ENCODE measurements at places on chromosomes 16 and 17. TPM values are rescaled to one million over a fixed set of nuclear protein-coding genes. Genes with fewer than 3 reads are reported as not detected.

DNA sequence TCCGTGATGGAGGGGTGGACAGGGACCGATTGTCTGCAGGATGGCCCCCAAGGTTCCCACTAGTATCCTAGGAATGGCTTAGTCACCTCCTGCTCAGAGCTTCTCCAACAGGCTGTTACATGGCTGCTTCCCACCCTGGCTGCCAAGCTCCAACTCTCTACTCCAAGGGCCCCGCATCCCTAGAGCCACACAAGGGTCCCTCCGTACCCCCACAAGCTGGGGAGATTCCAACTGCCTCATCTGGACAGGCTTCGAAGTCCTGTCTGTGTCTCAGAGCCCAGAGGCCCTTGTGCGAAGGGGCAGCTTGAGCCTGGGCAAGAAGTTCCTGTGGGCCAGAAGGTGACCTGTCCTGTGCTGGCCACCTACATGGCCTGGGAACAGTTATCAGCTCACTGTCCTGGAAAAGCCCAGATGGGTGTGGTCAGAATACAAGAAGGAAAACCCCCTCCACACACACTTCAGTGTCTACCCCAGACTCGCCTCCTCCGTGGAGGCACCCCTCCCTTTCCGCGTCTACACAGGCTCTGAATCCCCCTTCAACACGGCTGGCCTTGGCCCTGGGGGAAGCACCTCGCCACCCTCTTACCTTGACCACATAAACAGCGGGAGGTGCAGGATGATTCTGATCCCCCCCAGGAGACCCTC, 586 bp downstream of the MEAK7 start:
- peak overlapping the region; percentile 84 for H3K4me3 ChIP-seq
- H3K36me3 ChIP-seq: peaks cover 12% of the 10 kb centered on the region
- peak; percentile 47 for DNase-seq
- peak overlapping the region; percentile 88 for H3K27ac ChIP-seq

The AIPL1 gene
- not detected for total RNA-seq

DNA sequence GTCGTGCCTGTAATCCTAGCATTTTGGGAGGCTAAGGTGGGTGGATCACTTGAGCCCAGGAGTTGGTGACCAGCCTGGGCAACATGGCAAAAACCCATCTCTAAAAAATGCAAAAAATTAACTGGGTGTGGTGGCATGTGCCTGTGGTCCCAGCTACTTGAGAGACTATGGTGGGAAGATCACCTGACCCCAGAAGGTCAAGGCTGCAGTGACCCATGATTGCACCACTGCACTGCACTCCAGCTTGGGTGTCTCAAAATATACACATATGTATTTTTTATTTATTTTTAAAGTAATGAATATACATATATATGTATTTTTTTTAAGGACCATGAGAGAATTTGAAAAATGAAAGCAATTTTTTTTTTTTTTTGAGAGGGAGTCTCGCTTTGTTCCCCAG, 5.1 kb upstream of the NUFIP2 start:
- peaks cover 8% of the 10 kb centered on the region for H3K36me3 ChIP-seq
- H3K4me1 ChIP-seq: peaks cover 9% of the 10 kb centered on the region
- no peak overlapping the region for H3K27ac ChIP-seq
- no peak for DNase-seq
- H3K4me3 ChIP-seq: no peak overlapping the region

GRCh38 chr16:50316102-50316847, 49.9 kb downstream of the ADCY7 start:
- no peak overlapping the region for H3K4me3 ChIP-seq
- H3K27me3 ChIP-seq: no peaks in the 10 kb centered on the region
- H3K27ac ChIP-seq: no peak overlapping the region
- H3K36me3 ChIP-seq: peaks cover 54% of the 10 kb centered on the region
- DNase-seq: no peak

The C16orf92 gene
- not detected for total RNA-seq

The HCRT gene
- not detected for total RNA-seq

DNA sequence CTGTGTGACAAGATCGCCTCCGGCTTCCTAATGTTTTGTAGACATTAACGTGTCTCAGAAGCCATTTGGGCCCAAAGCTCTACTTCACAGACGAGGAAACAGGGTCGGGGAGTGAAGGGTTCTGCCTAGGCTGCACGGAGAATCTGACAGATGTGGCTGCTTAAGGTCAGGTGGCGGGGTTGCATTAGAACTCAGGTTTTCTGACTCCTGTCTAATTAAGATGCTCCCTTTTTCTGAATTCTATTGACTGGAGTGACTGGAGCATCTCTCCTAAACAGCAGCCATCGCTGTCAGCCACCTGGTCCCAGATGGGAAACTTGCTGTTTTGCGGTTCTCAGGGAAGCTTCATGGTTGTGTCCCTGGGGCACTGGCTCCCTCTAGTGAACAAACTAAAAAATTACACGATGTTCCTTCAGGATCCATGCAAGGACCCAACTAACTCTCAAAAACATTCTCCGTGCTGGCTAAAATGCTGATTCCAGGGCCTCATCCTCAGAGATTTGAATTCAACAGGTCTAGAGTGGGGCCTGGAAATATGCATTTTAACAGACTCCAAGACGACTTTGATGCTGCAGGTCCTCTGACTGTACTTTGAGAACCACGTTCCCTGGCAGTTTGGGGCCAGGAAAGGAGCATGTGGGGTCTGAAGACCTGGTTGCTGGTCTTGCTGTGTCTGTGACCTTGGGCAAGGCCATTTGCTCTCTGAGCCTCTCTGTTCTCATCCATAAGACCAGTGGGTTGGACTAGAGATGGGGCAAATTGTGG, 117.4 kb downstream of the IRF8 start:
- H3K4me1 ChIP-seq: no peaks in the 10 kb centered on the region
- H3K27ac ChIP-seq: no peak overlapping the region
- no peaks in the 10 kb centered on the region for H3K36me3 ChIP-seq
- peaks cover 60% of the 10 kb centered on the region for H3K27me3 ChIP-seq
- no peak overlapping the region for H3K4me3 ChIP-seq

GRCh38 chr17:61179380-61179806, 220.2 kb upstream of the TBX2 start:
- no peak for DNase-seq
- no peak overlapping the region for H3K4me3 ChIP-seq
- no peaks in the 10 kb centered on the region for H3K4me1 ChIP-seq

The AFMID gene
- total RNA-seq: 18.7 TPM

- no peak overlapping the region for H3K27ac ChIP-seq
- DNase-seq: no peak
- no peaks in the 10 kb centered on the region for H3K36me3 ChIP-seq
These were observed 46.3 kb downstream of the TRARG1 start for GRCh38 chr17:1325766-1326165.

The OSBPL7 gene
- total RNA-seq: 4.7 TPM

- no peaks in the 10 kb centered on the region for H3K27me3 ChIP-seq
- DNase-seq: peak; percentile 71
- peaks cover 7% of the 10 kb centered on the region for H3K36me3 ChIP-seq
- peaks cover 39% of the 10 kb centered on the region for H3K4me1 ChIP-seq
These were observed 180.1 kb downstream of the SPECC1 start for GRCh38 chr17:20189302-20189701.

The SLC52A1 gene
- total RNA-seq: not detected

The HEATR9 gene
- total RNA-seq: not detected

- H3K27ac ChIP-seq: no peak overlapping the region
- H3K36me3 ChIP-seq: peaks cover 44% of the 10 kb centered on the region
- DNase-seq: no peak
- peaks cover 15% of the 10 kb centered on the region for H3K4me1 ChIP-seq
- H3K4me3 ChIP-seq: no peak overlapping the region
These were observed 60.8 kb downstream of the PARN start for GRCh38 chr16:14569213-14569612.

GRCh38 chr17:69539274-69539673, 124.8 kb downstream of the MAP2K6 start:
- H3K27ac ChIP-seq: peak overlapping the region; percentile 86
- DNase-seq: no peak
- peak overlapping the region; percentile 38 for H3K4me3 ChIP-seq
- peaks cover 16% of the 10 kb centered on the region for H3K4me1 ChIP-seq

- no peaks in the 10 kb centered on the region for H3K36me3 ChIP-seq
- no peak overlapping the region for H3K4me3 ChIP-seq
- no peak for DNase-seq
- peaks cover 35% of the 10 kb centered on the region for H3K27me3 ChIP-seq
- no peak overlapping the region for H3K27ac ChIP-seq
These were observed 53.7 kb upstream of the RCVRN start for GRCh38 chr17:9958586-9959281.

- DNase-seq: peak; percentile 29
- no peak overlapping the region for H3K4me3 ChIP-seq
- peaks cover 12% of the 10 kb centered on the region for H3K4me1 ChIP-seq
- no peak overlapping the region for H3K27ac ChIP-seq
These were observed 2.9 kb upstream of the FBXO47 start for GRCh38 chr17:38970128-38970527.

DNA sequence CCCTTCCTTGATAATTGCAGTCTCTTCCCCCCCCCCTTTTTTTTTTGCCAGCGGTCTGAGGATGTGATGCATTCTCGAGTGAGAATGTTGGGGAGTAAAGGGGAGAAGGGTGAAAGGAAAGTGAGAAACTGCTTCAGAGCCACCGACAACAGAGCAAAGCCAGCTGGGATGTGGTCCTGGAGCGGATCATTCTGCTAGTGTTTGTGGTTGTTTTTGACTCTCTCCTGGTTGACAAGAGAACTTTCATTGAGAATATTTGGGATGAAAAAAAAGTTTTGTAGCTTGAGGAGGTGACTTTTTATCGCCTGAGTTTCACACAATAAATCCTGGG, 1.3 kb downstream of the NF1 start:
- peak overlapping the region; percentile 87 for H3K27ac ChIP-seq
- H3K36me3 ChIP-seq: peaks cover 7% of the 10 kb centered on the region
- peak overlapping the region; percentile 91 for H3K4me3 ChIP-seq
- H3K4me1 ChIP-seq: peaks cover 17% of the 10 kb centered on the region
- no peaks in the 10 kb centered on the region for H3K27me3 ChIP-seq
- DNase-seq: no peak

- H3K27me3 ChIP-seq: no peaks in the 10 kb centered on the region
- H3K27ac ChIP-seq: peak within 1 kb of the TSS; percentile 99
- peaks cover 33% of the 10 kb centered on the region for H3K36me3 ChIP-seq
- H3K4me3 ChIP-seq: peak within 1 kb of the TSS; percentile 96
- DNase-seq: peak; percentile 87
- peaks cover 25% of the 10 kb centered on the region for H3K4me1 ChIP-seq
These were observed at the start of gene PSME3 for GRCh38 chr17:42832934-42833766. Gene PSME3, plus strand, starts transcription at chr17:42833397. Its CDS starts 235 bp downstream, at chr17:42833632.

The ERN2 gene
- total RNA-seq: not detected

Data from MCF 10A (cell line).